ENCODE measurements at places on chromosomes 16 and 17. TPM values are rescaled to one million over a fixed set of nuclear protein-coding genes. Genes with fewer than 3 reads are reported as not detected.

GRCh38 chr16:4894276-4895150 is 42.4 kb downstream of the PPL start:
- no peak for DNase-seq

DNA sequence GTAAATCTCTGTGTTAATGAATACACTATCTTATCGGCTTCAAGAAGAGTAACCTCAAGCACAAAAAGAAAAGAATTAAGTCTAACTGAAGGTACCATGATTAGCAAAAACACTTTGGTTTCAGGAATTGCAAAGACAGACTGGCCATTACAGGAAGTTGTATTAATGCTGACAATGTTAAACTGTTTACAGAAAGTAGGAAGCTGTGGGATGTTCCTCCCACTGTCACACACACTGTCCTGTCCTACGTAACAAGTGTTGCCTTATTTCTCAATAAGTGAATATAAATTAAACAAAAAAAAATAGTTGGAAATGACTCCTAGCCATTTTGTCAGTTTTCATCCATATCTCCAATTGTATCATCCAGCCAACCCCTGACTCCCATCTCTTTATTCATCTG is 8.6 kb downstream of the GNA13 start:
- DNase-seq: no peak

GRCh38 chr17:59067756-59068155 is 38.9 kb downstream of the TRIM37 start:
- DNase-seq: no peak

GRCh38 chr17:18362698-18363100 is 651 bp downstream of the SHMT1 start:
- no peak for DNase-seq

GRCh38 chr16:67192781-67193361 is 916 bp downstream of the E2F4 start:
- no peak for DNase-seq

DNA sequence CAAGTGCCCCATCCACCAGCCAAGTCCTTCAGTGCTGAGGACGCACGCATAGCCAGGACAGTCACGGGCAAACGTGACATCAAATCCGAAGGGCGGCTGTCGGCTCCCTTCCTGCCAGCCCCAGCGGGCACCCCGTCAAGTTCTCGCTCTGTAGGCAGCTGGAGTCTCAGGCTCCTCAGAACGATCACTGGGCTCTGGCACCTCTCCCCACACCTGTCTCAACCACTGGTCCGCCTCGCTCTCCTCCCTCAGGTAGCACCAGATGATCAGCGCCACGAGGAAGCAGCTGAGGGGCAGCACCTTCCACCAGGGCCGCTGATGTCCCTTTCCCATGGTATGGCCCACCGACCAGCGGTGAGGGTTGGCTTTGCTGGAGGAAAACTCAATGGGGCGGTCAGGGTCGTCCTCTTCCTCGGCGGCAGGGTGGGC is 422 bp downstream of the UQCC4 start:
- no peak for DNase-seq

DNA sequence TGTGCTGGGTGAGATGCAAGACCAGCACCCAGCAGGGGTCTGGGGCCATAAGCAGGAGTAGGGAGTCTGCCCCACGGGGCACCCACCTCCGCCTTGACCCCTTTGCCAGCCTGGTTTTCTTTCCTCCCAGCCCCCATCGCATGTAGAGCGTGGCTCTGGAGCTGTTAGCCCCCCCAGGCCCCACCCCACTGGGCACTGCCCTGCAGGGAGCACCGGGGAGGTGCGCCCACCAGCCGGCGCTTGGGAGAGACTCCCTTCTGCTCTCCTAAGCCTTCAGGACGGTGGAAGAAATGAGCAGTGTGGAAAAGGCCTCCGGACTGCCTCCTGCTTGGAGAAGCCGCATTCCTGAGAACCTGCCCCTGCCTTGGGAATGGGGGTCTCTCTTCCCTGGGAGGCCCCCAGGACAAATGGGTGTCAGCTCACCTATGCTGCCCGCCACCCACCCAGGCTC is 186.2 kb downstream of the IRF8 start:
- no peak for DNase-seq

- peak; percentile 96 for DNase-seq
These were observed 9.7 kb downstream of the KDM6B start for GRCh38 chr17:7843536-7844291.

DNA sequence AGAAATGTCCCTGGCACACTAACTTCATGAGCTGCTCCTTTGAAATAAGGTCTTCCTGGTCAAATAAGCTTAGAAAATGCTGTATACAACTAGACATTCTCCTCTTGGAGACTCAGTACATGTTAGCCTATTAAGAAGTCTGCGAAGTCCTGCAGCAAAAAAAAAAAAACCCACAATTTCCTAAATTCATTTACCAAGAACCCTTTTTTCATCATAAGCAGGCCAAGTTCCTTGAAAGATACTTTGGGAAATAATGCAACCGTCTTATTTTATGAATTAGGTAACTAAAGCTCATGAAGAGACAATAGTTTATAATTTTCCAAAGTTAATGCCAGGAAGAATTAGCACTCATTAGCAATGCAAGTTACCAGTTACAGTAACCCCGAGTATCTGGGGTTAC is 49.0 kb upstream of the HAS3 start:
- no peak for DNase-seq

- DNase-seq: no peak
These were observed 654 bp downstream of the DLX3 start for GRCh38 chr17:49994085-49995054.

- DNase-seq: no peak
These were observed 34.3 kb upstream of the ERCC4 start for GRCh38 chr16:13885700-13886099.

DNA sequence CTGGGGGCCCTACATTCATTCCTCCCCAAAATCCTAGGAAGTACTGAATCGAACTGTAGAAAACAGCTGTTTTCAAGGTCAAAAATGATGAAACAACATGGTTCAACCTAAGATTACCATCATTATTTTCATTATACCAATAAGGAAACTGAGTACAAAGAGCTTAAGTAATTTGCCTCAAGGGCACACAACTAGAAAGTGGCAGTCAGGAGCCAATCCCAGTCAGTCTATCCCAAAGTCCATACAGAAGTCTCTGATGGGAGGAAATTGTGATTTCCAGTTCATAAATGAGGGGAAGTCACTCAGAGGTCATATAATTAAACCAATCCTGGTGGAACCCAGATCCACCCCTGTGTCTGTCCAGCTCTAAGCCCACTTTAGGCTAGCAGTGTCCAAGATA is 8.4 kb downstream of the LPO start:
- DNase-seq: no peak

GRCh38 chr17:79648181-79648831 is 37.5 kb upstream of the RBFOX3 start:
- no peak for DNase-seq

DNA sequence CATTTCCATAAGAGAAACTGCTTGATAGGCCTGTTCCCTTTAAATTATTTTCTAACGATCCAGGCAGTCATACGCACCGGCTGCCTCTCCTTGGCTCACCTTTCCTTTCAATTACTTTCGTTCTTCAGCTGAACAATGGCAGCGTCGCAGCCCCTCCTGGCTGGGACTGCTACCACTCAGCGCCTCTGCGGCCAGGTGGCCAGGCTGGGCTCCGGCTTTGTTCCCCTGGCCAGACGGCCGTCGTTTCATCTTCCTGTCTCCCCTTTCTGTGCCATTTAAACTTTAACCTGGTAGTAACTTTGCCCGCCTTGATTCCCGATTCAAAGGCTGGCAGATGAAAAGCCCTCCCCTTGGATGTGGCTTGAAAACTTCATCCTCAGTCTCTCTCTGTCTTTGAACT is 79.0 kb downstream of the C16orf78 start:
- no peak for DNase-seq

- DNase-seq: no peak
These were observed 17.6 kb downstream of the DNAJA3 start for GRCh38 chr16:4443271-4443670.

DNA sequence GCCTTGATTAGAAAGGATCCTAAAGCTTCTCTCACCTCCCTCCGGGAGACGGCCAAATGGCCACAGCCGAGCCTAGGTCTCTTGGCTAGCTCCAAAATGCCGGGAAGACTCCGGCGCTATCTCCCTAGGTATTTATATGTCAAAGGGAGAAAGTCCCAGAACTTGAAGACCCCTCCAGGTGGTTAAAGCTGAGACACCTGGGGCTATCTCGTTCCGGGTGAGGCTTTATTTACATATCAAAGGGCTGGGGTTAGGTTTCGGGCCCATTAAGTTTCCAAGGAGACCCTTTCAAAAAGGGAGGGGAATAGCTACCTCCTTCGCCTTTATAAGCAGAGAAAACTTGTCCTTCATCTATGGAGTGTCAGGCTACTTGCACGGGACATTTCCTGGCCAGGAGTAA is 70.9 kb upstream of the KIFC3 start:
- DNase-seq: no peak

DNA sequence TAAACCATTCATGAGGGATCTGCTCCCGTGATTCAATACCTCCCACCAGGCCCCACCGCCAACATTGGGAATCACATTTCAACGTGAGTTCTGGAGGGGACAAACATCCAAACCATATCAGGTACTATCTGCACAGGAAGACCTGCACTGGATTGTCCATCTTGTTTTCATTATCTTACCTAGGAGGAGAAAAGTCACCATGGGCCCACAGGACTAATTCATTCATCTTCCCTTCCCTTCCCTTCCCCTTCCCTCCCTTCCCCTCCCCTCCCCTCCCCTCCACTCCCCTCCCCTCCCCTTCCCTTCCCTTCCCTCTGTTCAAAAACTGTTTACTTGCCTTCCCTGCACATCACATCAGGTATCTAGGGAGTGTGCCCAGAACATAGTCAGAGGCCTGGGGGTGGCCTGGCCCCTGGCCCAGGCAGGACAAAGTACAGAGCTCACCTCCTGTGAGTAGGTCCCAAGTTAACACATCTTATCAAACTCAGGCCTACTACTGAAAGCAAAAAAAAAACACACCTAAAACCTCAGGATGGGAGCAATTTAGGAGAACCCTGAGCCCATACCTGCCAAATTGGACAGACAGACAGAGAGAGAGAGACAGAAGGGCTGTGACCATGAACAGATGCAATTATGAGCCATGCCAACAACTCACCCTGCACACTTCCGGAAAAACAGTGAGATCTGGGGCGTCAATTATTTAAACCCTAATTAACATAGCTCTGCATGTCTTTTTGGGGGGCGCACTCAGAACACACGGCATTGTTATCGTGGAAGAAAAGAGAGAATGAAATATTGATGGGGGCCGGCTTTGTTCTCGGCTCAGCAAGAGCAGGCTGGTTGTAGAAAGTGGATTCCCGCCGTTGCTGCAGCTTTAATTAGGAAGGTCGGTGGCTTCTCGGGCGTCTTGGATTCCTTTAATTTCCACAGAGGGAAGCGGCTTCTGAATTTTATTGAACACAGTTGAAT is 151.2 kb downstream of the IRX5 start:
- DNase-seq: no peak

- DNase-seq: no peak
These were observed 20.8 kb upstream of the TBX2 start for GRCh38 chr17:61378658-61379456.

GRCh38 chr16:69371564-69371963 is 14.2 kb downstream of the TERF2 start:
- DNase-seq: peak; percentile 31

- peak; percentile 46 for DNase-seq
These were observed 22.0 kb upstream of the PHLPP2 start for GRCh38 chr16:71746442-71747046.

- DNase-seq: no peak
These were observed 26.7 kb downstream of the ASPA start for GRCh38 chr17:3502466-3502865.

- DNase-seq: no peak
These were observed 1.1 kb downstream of the ABCA10 start for GRCh38 chr17:69227541-69227940.

GRCh38 chr17:74442670-74443515 is 11.0 kb downstream of the GPRC5C start:
- peak; percentile 55 for DNase-seq

GRCh38 chr17:79654960-79655382 is 44.1 kb upstream of the RBFOX3 start:
- DNase-seq: no peak

Gene GPS1
- 138 TPM for polyA plus RNA-seq

Gene PITPNM3
- polyA plus RNA-seq: not detected

Gene PDILT
- polyA plus RNA-seq: not detected

Gene SLC4A1
- polyA plus RNA-seq: 0.12 TPM

Gene LRRC75A
- 1.9 TPM for polyA plus RNA-seq

Gene PRCD
- polyA plus RNA-seq: 54.4 TPM

Gene TP53TG3C
- not detected for polyA plus RNA-seq

Gene TMC8
- polyA plus RNA-seq: 26.2 TPM

Gene C16orf96
- polyA plus RNA-seq: not detected

Gene MEOX1
- not detected for polyA plus RNA-seq
